ENCODE measurements at places on chromosomes 3 and 15.

DNA sequence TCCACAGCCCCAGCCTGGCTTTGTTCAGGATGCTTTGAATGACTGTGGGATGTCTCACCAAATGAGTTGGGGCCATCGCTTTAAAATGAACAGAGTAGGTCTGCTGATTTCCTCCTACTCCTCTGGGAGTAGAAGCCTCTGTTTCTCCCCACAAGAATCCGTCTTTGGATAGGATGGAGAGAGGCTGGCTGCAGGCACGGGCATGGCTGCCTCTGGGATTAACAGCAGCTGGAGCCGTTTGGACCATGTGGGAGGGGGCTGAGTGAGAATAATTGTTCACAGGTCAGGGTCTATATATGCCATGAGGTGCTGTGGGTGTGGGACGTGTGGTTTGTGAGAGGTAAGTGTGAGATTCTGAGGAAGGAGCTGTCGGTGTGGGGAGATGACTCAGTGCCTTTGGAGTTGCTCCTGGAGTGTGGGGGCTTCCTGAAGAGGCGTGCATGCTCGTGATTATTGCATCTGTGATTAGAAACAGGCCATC lies 48.0 kb upstream of the APEH start:
- DNase-seq = no peak

DNA sequence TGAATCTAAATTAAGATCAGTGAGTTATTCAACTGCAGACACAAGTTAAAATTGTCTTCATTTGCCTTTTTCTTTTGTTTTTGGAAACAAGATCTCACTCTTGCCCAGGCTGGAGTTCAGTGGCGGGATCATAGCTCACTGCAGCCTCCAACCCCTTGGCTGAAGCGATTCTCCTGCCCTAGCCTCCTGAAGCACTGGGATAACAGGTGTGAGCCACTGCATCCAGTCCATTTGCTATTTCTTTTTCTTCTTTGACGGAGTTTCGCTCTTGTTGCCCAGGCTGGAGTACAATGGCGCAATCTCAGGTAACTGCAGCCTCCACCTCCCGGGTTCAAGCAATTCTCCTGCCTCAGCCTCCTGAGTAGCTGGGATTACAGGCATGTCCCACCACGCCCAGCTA lies 10.3 kb downstream of the RNF168 start:
- no peak for DNase-seq

DNA sequence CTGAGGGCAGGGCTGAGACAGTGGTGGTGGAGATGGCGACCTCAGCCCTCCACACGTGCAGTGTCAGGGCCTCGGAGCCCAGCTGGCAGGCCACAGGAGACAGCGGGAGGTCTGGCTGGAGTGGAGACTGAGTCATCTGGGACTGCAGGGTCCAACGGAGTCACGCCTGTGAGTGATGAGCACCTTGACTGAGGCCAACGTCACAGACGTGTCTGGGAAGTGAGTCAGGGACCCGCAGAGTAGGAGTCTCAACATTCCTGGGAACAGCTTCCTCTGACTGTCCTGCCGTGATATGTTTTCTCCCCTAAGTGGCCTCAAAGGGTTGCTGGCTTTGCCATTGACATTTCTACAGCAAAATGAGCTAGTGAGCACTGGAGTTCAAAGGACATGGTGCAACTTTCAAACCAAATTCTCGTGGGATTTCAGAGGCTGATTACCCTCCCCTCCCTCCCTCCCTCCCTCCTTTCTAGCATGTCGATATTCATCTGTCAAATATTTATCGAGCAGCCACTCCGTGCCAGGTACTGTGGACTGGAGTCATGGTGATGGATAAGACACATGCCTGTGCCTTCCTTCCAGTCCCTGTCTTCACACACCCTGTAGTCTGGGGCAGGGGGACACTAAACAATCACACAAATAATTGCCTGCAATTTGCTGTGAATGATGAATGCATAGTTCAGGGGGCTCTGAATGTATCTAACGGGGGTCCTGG lies 53.3 kb upstream of the AMOTL2 start:
- DNase-seq = no peak

- no peak for DNase-seq
These were observed 18.1 kb upstream of the MUC4 start for GRCh38 chr3:195829897-195830254.

DNA sequence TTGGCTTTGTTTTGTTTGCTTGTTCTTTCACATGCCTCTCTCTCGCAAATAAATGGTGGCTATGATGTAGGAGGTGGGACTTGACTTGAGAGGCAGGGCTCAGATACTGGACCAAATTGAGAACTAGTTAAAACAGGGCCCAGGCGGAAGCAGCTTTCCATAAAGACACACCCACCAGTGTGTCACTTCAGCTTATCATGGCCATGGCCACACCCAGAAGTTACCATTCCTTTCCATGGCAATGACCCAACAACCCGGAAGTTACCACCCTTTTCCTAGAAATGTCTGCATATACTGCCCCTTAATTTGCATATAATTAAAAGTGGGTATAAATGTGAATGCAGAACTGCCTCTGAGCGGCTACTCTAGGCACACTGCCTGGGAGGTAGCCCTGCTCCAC lies 62.6 kb upstream of the CNTN4 start:
- no peak for DNase-seq

- DNase-seq = no peak
These were observed 50.1 kb upstream of the LIPC start for GRCh38 chr15:58381697-58382096.

DNA sequence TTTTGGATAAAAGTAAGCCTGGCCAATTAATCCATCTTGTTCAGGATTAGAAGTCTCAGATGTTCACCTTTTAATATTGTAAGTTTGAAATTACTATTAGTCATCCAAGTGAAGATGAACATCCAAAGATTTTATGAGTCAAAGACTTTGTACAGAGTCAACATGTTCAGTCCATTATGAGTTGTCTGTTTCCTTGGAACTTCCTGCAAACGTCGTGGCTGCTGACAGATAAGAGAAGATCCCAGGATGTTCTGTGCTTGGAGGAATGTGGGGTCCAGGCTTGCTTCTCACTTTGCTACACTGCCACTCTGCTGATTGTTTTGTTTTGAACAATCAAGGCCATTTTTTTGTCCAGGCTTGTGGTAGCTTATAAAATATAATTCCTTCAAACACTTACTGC lies 74.3 kb upstream of the SLCO2A1 start:
- no peak for DNase-seq

GRCh38 chr3:150737874-150738679 lies 24.9 kb downstream of the SIAH2 start:
- DNase-seq = no peak

- DNase-seq = no peak
These were observed 59.0 kb downstream of the MTHFS start for GRCh38 chr15:79837846-79838245.

- DNase-seq = no peak
These were observed 6.9 kb downstream of the CYFIP1 start for GRCh38 chr15:22973286-22973685.

DNA sequence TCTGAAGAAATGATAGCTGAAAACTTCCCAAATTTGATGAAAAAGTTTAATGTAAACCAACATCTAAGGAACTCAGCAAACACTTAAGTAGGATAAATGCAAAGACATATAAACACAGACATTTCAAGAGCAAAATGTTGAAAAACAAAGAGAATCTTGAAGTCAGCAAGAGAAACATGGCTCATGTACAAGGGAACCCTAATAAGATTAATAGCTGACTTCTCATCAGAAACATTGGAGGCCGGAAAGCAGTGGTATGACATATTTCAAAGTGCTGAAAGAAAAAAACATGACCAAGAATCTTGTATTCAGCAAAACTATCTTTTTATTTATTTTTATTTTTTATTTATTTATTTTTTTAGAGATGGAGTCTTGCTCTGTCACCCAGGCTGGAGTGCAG lies 10.6 kb upstream of the PRKCI start:
- DNase-seq = no peak

DNA sequence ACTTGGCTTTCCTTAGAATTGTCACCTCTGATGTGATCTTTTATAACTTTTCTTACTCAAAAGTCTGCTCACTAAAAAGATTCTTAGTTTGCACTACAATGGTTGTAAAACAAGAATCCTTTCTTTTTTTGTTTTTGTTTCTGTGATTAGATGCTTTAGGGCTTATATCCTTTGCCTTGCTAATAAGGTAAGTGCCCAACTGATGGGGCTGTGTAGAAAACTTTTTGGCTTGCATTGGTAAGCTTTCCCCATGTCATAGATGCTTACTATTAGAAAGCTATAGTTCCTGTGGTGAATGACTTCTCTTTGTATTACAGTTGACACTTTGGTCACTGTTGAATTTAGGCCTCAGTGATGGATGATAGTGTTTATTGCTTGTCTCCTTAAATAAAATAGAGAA lies 5.1 kb downstream of the ABHD5 start:
- DNase-seq = no peak

DNA sequence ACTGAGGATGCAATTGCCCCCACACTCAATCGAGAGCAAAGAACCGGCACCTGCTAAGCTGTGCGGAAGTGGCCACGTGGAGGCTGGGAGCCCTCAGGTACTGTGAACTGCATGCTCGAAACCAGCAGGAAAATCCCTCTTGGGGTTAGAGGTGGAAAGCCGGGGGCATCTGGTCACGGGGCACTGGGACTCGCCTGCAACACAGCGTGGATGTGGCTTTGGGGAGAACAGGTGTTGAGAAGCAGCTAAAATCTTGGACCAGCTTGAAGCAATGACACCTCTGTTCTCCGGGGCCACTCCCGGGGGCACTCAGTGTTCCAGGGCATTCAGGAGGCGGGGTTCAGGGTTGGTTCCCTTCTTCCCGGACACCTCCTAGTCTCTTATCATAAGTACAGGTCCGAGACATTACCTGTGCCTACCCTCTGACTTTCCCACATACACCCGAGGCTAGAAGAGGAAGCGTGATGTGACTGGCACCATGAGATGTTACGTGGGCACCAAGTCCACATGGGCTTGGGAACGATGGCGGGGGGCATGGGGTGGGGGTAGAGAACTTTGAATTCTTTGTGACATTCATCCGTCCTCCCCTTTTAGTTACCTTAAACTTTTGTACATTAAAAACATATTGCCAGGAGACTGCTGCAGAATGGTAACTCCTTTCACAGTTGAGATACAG lies 172.0 kb downstream of the ADAMTS17 start:
- DNase-seq = no peak

DNA sequence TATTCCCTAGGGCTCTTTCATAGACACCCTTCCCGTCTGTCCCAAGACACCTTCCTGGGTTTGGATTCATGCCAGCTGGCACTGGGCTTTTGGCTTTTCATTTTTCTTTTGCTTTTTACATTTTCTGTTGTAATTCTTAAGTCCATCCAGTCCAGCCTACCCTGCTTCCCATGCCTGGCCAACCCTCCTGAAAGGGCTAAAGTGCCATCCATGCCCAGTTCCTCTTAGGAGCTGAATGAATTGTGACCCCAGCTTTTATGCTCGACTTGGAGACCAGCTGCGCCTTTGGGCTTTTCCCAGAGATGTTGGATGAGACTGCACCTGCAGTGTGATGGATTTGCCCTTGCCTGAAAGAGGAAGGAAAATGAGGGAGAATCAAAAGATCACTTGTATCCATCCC lies 25.8 kb downstream of the LRRN1 start:
- DNase-seq = no peak

All from retina (tissue), 1 donor.